ENCODE measurements at places on chromosomes 1 and 21. TPM values are rescaled to one million over a fixed set of nuclear protein-coding genes. Genes with fewer than 3 reads are reported as not detected.

- DNase-seq = peak; percentile 63
Measured at GRCh38 chr1:173914366-173914871, 2.7 kb downstream of the SERPINC1 start.

- no peak for DNase-seq
Measured at GRCh38 chr1:200751717-200752116, 13.0 kb downstream of the CAMSAP2 start.

DNA sequence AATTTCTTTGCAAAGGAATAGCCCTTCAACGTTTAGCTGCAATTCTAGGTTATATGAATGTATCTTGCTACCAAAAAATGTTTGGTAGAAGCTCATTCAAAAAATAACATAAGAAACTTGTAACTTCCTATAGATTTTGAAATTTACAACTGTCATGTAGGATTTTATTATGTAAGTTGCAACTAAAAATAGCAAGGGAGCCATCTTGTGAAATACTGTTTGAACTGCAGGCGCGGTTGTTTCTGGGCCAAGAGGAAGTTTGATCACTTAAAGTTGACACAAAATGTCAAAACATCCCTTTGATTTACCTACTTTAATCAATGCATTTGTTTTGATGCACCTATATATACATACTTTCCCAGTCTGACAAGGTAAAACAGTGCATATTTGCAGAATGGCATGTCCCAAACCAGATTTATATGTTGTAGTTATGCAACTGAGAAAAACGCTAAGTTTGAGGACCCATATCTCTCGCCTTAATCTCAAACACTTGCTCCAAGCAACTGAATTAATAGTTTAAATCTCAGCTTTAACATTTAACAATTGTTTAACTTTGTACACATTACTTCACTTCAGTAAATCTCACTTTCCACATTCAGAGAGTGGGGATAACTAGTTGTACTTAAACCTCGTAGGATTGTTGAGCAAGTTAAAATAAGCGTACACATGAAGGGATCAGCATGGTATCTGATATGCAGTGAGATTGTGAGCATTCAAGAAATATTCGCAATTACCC lies 63.9 kb downstream of the KCNK2 start:
- DNase-seq = no peak

A3GALT2 gene
- not detected for total RNA-seq

- DNase-seq = no peak
Measured at GRCh38 chr1:27292106-27292505, 29.9 kb upstream of the TMEM222 start.

IL10RB gene
- 103 TPM for total RNA-seq

DNA sequence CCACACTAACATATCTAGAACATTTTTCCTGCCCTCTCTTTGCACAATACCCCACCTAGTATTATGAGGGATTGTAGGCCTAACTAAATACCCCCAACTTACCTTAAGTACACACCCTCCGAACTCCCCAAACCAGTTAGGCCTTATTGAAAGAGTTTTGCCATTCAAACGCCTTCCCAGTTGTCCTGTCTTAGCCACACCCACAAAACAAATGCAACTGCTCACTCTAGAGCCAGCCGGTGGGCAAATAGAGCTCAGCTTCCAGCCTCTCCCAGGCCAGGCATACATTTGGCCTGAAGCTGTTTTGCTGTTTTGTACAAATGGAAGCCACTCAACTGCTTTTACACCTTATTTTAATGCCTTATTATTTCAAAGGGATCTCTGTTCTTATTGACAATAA lies 224.2 kb upstream of the RUNX1 start:
- peak; percentile 60 for DNase-seq

LCE3E gene
- not detected for total RNA-seq
